ENCODE measurements at places on chromosomes 2 and 18.
A peak's percentile ranks its signal among the peaks of the same experiment; 100 is the strongest.

- DNase-seq = peak; percentile 58
These were observed 46.0 kb downstream of the CYP27C1 start for GRCh38 chr2:127174136-127174535.

DNA sequence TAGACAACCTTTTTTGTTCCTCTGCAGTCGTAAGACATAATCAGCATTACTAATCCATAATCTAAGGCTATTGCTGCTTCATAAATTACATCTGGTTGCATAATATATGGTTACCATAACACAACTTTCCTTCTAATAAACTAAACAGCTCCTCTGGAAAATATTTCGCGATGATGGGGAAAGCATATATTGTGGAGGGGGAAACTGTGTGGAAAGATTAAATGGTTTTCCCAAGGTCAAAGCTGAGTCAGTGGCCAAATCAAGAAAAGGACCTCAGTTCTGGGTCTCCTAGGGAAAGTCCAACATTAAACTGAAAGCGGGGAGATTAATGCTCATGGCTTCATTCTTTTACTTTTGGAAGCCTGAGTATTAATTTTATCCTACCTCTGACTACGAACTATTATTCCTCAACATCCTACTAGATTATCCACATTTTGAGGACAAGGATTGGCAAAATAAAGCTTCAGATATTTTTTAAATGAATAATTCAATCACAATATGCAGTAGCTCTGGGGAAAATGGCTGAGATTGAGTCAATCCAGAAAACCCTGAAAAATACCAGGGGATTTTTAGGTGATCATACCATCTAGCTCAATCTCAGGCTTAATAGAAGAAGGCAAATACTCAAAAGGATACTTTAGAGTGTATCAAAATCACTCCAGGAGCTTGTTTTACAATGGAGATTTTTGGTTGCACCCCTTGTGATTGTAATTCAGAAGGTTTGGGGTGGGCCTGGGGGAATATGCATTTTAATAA is 33.8 kb upstream of the STK17B start:
- DNase-seq = no peak

DNA sequence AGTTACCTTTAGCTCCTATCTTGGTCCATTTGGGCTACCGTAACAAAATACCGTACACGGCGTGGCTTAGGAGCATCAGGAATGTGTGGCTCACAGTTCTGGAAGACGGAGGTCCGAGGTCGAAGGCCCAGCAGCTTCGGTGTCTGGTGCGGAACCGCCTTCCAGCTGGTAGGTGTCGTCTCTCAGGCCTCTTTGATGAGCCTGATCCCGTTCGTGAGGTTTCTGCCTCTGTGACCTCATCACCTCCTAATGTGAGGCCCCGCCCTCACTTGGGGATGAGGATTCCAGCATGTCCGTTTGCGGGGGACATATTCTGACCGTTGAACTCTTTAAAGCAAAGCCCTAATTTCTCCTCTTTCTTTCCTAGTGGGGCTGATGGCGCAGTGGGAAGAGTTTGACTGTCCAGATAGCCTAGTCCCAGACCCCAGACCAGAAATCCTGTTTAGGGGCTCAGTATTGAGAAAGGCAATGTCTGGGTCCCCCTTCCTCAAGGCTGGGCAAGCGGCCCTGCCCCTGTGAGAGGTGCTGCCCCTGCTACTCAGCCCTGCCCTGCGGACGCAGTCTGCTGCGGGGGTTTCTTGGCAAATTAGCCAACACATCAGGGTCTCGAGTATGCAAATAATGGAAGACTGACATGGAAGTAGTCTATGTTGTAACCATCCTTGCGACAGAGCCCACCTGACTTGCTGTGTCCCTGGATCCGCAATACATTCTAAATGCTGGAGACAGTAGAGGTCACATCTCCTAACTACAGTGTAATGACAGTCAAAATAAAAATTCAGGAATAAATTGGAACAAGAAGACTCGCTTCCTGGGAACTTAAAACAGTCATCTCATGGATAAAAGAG is 128.0 kb downstream of the ASB1 start:
- DNase-seq = no peak

DNA sequence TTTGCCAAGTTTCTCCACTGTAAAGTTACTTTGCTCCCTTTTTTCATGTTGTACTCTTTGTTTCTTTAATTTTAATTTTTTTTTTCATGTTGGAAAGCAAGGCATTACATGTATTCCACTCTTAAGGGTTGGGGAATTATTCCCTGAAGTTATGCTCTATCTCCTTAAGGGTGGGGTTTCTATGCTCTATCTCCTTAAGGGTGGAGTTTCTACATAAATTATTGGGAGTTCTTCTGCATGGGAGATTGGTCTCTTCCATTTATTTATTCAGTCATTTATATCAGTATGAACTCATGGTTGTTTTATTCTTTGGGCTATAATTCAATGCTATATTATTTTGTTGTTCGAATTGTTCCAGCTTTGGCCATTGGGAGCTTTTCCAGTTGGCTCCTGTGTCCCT is 11.2 kb downstream of the MRPL33 start:
- DNase-seq = no peak

DNA sequence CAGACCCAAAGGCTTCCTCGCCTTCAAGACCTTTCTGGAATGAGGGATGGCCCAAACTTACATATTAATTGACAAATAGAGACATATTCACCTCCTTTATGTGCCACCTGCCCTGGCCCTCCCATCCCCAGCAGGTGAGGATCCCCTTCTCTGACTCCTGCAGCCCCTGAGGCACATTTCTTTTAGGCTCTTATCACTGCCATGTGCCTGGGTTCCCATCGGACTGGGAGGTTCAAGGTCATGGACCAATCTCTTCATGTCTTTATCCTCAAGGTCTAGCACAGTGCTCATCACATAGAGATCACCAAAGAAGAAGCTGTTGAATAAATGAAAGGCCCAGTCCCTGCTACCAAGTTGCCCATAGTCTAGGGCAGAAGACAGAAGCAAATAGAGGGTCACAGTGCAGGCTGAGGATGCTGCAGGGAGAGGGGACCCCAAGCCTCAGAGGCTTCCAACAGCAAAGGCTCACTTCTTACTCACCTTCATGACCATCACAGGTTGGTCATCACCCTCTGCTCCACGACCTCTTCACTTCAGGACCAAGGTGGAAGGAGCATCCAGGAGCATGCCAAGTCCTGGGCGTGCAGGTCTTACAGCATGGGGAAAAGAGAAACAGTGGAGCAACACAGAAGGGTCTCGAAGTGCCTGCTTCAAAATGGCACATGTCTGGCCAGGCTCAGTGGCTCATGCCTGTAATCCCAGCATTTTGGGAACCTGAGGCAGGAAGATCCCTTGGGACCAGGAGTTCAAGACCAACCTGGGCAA is 193.9 kb downstream of the SMAD2 start:
- DNase-seq = peak; percentile 37

DNA sequence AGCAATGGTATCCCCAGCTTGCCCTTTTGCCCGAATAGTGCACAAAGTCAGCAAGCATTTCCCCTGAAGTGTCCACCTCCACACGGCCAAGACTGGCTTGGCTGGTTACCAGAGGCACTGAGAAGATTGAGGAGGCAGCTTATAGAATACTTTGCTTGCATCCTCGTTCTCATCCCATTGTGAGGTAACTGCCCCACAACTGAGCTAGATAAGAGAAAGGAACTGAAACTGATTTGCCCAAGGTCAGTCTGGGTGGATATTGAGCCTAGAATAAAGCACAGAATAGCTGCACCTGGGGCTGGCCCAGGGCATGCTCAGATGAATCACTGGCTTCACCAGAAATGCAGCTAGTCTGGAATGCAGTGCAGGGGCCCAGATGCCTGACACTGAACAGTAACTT is 32.7 kb upstream of the MAP4K3 start:
- DNase-seq = peak; percentile 92

DNA sequence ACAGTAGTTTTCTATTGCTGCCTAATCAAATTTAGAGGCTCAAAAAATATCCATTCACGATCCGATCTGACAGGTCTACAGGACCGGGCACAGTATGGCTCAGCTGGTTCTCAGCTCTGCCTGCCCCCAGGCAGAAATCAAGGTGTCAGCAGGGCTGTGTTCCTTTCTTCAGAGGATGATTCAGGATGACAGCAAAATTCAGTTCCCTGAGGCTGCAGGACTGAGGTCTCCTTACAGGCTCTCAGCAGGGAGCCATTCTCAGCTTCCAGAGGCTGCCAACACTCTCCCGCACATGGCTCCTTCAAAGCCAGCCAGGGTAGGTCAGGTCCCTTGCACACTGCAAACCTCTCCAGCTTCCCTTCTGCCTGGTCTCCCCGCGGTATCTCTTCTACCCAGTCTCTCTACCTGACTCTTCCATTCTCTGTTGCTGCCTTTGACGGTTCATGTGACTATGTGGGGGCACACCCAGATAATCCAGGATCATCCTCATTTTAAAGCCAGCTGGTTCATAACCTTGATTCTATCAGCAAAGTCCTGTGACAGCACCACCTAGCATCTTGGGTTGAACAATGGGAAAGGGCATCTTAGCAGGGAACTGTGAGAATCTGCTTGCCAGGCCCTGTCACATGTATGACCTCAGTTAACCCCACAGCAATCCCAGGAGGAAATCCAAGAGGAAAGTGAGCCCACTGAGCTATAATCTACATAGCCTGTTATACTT is 50.4 kb downstream of the UXS1 start:
- peak; percentile 86 for DNase-seq

DNA sequence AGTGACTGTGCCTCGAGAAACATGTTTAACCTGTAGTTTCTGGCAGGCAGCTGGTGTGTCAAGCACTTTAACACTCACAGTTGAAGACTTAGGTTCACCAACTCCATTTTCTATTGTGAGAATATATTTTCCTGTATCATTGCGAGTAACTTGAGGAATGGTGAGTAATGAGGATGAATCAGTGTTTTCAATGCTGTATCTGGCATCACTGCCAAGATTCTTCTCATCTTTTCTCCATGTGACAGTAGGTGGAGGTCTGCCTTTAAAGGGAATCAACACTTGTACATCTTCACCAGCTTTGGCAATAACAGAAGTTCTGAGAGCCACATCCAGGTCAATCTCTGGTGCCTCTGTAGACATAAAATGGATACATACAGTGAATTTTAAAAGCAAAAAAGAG is 72.8 kb downstream of the PLEKHA3 start:
- DNase-seq = peak; percentile 2

DNA sequence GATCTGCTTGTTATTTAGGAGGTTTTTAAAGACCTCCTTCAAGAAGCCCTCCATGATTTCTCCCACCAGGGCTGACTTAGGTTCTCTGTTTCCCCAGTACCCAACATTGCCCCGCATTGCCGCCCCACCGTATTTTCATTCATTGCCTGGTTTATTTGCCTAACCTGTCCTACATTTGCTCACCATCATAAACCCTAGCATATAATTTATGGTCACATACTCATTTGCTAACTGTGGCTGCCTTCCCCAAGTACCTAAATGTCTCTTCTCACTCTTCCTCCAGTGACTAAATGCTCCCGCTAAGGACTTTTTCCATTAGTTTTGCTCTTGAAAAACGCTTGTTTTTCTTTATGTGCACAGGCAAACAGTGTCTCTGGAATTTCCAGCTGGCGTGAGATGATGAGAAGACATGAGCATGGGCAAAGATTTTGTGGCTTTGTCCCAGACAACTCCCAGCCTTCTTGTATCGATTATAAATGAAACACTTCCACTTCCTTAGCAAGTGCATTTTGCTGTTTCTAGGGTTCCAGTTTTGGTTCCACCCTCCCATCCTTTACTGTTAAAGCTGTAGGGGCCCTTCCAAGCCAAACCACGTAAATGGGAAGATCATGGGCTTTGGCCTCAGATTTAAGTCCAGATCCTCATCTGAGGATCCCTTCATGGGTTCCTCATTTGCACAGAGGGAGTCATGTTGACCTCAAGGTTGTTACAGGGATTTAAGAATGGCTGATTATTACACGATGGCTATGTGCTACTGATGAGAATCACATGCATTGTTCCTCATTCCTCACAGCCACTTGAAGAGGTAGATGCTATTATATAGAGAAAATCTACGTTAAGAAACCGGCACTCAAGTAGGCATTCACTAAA is 21.0 kb upstream of the ARMC9 start:
- no peak for DNase-seq

DNA sequence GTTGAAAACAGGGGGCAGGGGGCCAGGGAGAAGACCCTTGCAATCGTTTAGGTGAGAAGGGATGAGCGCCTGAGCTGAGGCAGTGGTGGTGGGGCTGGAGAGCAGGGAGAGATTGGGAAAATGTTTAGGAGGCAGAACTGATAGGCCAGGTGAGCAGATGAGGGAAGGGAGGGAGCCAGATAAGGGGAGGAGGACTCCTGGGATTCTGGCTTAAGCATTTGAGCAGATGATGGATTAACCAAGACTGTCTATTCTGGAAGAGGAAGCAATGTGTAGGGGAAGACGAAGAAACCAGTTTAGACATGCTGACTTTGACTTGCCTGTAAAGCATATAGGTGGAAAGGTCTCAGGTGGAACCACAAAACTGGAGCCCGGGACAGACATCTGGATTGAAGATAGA is 49.9 kb upstream of the ASPRV1 start:
- DNase-seq = no peak

DNA sequence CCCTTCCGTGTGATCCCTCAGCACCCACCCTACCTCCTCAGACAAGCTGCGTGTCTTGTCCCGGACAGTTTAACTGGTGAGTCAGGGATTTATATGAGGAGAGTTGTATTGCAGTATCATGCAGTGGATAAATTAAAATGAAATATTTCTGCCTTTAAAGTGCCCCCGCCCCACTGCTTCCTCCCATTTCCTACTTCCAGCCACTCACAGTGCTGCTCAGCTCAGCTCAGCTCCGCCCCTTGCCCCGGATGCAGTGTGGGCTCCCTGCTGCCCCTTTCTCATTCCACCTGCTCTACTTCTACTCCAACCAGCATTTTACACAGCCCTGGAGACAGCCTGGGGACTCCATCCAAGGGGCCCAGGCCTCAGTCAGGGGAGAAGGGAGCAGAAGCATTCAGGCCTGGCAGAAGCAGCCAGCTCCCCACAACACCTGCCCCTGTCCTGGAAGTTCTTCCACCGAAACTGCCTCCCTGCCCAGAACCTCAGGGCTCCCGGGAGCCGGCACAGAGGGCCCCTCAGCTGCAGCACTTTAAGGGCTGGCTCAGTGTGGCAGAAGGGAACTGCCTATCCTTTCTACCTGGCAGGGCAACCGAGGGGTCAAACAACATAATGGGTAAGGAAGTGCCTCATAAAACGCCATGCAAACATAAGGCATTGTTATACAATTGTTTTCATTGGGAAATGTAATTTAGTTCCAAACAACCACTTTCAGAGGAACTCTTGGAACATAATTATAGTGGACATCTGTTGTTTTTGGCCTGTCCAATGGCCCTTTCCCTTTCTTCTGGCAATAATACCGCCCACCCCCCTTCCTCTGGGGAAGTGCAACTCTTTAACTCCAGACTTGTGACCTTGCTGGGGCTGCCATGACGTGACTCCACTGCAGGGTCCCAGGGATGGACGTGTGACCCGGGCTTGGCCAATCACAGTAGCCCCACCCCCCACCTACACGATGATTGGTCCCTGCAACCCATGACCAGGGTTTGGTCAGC is 102.3 kb downstream of the LIPG start:
- no peak for DNase-seq

DNA sequence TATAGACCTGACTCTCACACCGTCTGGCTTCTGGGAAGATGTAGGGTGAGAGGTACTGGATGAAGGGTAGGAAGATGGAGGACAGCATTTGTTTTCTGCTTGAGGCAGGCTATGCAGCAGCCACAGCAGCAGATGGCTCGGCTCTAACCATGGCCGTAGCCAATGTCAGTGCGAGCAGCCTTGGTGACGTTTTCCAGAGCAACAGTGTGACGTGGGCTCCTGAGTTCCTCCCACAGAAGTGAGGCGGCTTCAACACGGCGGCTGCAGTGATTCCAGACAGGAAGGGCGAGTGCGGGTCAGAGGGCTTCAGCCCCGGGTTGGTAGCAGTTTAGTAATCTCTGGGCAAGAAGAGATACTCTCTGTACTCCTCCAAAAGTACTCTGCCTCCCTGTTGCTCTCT is 133.0 kb upstream of the MYT1L start:
- DNase-seq = no peak

- no peak for DNase-seq
These were observed 140.5 kb downstream of the LRP2 start for GRCh38 chr2:169221745-169222369.

All from islet precursor cell (in vitro differentiated cells).